Activated CD8-positive, alpha-beta T cell treated with anti-CD3 and anti-CD28 coated beads, Interleukin-2, amount 10 ng/mL, durations not matched to agents 7 days and 5 days (primary cell): ENCODE measurements at places on chromosomes 13 and 19. TPM values are rescaled to one million over a fixed set of nuclear protein-coding genes. Genes with fewer than 3 reads are reported as not detected.

Gene KL
- 0.11 TPM for total RNA-seq

Gene ANKRD24
- 0.68 TPM for total RNA-seq

GRCh38 chr13:75076476-75076875 lies 405.5 kb downstream of the TBC1D4 start:
- no peaks in the 10 kb centered on the region for H3K27me3 ChIP-seq
- H3K36me3 ChIP-seq, result no peaks in the 10 kb centered on the region
- DNase-seq, result no peak
- H3K27ac ChIP-seq, result no peak overlapping the region
- no peaks in the 10 kb centered on the region for H3K4me1 ChIP-seq

DNA sequence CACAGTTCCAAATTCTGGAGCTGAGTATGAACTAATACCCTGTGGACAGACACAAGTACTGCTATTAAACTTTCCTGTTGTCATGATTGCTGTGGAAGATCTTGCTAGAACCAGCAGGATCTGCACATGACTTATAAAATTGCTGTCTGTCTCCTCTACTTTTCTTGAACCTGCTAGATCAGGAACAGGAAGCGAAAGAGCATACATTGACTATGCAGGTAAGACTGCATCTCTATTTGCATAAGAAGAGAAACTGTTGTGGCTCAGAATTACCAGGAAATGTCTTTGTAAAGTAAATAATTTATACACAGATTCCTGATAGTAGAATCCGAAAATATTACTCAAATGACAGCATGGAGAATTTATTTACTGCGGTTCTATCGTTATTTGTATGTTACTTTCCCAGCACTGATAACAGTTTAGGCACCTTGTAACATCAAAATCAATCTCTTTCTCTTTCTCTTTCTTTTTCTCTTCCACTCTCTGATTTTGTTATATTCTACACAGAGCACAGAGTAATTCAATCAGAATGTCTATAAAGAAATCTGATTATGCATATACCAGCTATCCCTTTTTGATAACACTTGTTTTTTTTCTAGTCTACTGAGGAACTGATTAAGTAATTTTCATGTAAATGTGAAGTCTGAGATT lies 226.5 kb downstream of the MYO16 start:
- H3K27me3 ChIP-seq, result no peaks in the 10 kb centered on the region
- H3K36me3 ChIP-seq, result no peaks in the 10 kb centered on the region
- H3K27ac ChIP-seq, result no peak overlapping the region
- no peaks in the 10 kb centered on the region for H3K4me1 ChIP-seq
- DNase-seq, result no peak
